ENCODE measurements at places on chromosomes 1 and 21. TPM values are rescaled to one million over a fixed set of nuclear protein-coding genes. Genes with fewer than 3 reads are reported as not detected.

DNA sequence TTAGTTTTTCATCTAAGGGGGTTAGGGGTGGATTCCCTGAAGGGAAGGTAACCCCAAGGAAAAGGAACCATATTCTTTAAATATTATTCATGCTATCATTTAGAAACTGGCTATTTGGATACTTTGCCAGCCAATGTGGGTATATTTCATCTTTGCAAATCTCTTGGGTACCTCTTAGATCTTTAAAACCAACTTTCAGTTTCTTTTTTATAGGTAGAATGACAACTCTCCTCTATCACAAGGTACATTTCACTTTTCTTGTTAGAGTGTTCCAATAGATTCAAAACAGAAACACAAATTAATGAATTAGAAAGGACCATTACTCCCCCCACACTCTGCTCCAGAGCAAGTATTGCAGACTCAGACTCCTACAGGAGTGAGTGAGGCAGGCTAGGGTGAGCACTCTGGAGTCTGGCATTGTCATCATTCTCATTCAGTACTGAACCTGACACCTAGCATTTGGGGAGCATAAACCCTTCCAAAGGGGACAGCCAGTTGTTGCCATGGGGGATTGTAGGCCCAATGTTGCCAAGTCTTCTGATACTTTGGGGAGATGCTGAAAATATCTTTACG is 43.0 kb downstream of the MACO1 start:
- DNase-seq, result no peak

DNA sequence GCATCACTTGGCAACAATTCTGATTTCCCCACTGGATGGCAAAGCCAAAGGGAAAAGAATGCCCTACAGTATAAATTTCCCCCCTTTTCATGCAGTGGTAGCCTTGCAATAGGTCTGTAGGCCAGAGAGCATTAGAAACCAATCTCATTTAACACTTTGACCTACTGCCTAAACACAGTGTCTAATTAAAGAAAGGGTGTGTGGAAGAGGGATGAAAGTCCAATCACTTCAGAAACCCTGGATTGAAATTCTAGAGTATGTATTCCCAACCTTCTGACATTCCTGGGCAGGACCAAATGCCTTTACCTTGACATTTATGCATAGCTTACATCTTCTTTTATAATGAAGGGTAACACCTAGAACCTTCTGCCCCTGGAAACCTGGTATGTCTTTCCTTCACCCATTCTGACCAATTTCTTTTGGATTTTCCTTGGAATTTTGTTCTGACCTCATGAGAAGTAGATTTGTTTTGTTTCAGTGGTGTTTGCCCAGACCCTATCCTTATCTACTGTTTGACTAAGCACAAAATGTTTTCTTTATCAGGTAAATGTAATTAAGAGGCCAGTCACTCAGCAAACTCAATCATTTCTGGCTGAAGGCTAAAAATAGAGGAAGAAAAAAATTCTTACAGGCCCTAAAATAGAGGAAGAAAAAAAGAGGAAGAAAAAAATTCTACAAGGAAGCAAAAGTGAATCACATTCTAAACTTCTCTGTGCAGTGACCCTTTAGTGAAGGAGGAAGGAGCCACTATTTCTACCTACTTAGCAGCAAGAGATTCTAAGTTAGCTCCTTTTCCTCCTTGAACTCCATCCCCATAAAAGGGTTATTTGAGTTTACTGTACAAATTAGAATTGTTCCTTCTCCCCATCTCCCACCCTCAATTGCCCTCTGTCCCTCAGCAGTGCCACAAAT is 129.5 kb upstream of the DSCAM start:
- no peak for DNase-seq

DNA sequence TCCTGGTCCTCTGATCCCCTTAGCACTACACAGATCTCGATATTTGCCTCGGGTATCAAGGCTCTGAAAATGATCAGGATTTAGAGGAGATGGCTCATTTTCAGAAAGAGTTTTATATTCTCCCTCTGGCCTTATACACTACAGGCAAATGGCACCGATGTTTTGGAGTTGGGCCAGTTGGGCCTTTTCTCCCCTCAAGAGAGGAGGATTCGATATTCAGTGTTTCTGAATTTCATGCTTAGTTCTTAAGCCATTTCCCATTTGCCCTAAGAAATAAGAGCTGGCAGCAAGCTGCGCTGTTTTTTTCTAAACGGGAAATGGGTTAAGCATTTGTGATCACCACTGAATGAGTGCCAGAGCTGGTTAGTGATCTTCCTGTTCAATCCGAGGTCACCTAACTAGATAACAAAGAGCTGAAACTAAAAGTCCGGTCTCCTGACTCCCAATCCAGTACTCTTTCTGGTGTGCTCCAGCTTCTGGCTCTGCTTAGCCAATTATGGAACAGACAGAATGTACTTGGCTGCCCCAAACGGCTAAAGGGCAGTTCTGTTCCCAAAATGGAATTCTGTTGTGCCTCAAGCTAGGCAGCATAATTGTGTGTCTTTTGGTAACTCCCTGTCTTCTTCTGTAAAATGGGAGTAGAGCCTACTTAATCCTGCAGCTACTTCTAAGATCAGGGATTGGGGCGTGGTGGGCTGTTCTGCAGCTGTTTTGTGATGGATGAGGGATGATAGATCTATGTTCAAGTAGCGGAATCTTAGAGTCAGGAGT is 1.2 kb upstream of the CPT2 start:
- no peak for DNase-seq

GRCh38 chr1:60573726-60574409 is 500.3 kb upstream of the C1orf87 start:
- DNase-seq, result no peak

RIPPLY3 gene
- 0.16 TPM for polyA plus RNA-seq

FAM72A gene
- polyA plus RNA-seq, result 6.3 TPM

MATN1 gene
- 0.27 TPM for polyA plus RNA-seq

DNA sequence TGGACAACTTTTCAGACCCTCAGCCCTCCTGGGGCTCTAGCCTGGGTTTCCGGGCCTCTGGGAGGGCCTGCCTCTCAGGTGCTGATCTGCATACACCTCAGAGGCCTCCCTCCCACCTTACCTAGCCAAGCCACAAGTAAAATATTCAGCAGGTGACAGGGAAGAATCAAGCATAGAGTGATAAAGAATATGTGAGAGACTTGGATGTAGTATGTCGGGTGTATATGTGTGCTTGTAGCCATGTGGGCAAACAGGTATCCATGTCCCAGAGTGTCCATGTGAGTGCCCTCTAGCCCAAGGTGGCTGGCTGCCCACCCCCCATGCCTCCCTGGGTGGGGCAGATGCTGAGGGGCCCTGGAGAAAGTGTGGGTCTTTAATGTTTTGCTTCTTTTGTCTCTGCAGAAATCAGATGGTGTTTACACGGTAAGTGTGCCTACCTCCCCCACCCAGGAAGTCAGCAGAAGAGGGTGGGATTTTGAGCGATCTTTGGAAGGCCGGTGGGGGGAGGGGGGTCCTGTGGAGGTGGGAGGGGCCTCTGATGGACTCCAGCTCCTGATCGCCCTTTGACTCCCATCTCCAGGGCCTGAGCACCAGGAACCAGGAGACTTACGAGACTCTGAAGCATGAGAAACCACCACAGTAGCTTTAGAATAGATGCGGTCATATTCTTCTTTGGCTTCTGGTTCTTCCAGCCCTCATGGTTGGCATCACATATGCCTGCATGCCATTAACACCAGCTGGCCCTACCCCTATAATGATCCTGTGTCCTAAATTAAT is 3.4 kb downstream of the FCER1G start:
- DNase-seq, result no peak

DNA sequence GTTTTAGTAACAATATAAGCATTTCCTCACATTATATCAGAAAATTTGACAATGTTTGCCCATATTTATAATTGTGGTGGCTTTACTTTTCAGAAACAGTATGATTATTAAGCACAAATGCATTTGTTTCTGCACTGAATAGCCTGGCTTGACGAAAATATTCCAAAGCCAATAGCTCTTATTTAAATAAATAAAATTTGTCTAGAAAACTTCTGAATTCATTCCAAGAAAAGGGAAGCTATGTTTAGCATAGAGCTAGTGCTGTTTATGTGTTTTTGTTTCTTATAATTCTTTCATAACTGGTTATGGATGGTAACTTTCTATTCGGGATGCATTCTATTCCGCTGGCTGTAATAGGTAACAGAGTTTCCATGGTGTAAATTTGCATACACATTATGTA is 268.6 kb downstream of the PTBP2 start:
- DNase-seq, result no peak

- no peak for DNase-seq
These were observed 17.0 kb downstream of the TTC39A start for GRCh38 chr1:51313268-51313852.

GRCh38 chr1:156435545-156436140 is 64.9 kb downstream of the MEF2D start:
- no peak for DNase-seq

DNA sequence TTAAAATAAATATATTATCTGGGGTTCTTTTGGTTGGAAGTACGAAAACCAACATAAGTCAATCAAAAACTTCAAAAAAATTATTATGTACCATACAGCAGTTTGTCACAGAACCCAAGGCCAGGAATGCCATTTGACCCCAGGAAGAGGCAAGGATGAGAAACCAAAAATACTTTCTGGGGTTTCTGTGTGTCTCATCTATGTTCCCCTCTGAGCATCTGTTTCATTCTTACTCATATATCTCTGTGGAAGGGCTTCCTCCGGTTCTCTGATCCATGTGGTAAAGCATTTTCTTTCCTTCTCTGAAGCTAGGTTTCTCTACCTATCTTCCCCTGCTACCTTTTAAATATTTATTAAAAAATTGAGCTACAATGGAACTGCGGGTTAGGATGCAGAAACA is 9.8 kb upstream of the FCRL1 start:
- DNase-seq, result no peak

DNA sequence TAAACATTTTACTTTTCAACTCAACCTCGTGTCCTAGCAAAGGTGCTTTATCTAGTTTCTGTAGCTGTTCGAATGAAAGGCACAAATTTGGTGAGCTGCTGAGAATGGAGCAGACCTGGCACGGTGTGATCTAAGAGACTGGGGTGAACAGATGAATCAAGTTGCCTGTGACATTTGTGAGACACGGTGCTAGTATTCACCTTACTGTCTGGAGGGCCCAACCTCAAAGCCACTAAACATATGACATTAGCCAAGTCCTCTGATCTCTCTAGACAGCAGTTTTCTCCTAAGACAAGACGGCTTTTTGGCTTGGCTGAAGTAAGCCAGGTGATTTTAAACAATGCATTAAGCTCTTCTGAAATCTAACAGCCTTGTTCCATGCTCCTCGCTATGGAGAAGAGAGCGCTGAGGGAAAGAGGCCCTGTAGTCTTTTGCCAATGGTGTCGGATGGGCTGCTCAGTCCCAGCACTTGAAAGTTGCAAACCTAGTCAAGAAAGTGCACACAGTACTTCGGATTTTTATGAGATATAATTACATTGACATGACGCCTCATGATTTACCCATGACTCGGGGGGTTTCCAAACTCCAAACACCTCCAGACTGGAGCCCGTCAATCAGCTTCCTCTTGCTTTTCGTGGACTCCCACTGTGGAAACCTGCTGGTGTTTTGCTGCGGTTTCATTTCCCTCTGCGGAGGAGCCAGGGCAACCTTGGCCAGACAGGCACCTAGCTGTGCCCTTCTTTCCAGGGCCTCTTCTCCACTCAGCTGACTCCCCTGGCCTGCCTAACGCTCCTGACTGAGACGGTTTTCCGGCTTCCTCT is 794 bp upstream of the TOR3A start:
- DNase-seq, result peak; percentile 70

SPATA46 gene
- polyA plus RNA-seq, result not detected

- no peak for DNase-seq
These were observed 2.3 kb downstream of the TRAF5 start for GRCh38 chr1:211328866-211329475.

COL8A2 gene
- 6.7 TPM for polyA plus RNA-seq

HNRNPCL4 gene
- 0.07 TPM for polyA plus RNA-seq

DNA sequence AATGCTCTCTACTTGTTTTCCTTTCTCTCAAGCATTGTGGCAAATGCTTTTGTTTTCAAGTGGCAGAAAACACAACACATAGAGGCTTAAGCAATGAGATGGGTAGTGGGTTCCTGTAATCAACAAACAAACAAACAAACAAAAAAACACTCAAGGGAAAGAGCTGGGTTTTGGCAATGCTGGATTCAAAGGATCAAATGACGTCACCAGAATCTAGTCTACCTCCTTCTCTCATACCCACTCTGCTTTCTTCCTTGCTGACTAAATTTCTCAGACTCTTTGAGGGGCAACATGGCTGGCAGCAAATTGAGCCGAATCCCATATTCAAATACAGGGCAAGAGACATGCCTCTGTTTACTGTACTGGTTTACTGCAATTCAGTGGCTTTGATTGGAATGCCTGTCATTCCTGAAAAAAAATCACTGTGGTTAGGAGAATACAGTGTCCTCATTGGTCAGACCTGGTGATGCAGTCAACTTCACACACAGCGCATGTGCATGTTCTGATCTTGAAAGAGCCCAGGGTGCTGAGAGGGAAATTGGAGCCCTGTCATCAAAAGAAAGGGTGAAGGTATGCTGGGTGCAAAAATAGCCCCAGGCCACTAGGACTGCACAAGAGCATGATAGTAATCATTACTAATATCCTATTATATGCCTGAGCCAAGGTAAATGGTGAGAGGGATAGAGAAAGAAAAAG is 356.2 kb downstream of the KCTD3 start:
- no peak for DNase-seq

GRCh38 chr1:234208351-234208750 is 164.9 kb upstream of the COA6 start:
- no peak for DNase-seq

DNA sequence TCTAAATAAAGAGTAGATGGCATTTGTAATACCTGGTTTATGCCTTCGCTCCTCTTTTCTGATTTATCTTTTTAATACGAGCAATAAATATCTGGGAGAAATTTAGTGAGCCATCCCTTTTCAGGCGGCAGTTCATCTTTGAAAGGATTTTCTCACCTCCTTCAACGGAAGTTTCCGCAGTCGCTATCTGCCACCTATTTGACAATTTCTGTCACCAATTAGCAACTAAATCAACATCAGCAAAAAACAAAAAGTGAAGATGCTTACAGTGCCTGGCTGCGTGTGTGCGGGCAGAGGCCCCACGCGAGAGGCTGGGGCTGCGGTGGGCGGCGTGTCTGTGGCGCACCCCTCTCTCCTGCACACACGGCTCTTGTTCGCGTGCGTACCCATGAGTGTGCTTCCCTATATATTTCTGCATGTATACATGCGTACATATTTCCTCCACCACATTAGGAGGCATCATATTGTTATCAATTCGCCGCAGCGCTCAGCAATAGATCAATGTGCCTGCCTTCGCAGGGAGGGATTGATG is 117.3 kb upstream of the BARHL2 start:
- DNase-seq, result no peak

GRCh38 chr1:243495442-243496186 is 239.8 kb downstream of the SDCCAG8 start:
- no peak for DNase-seq

DNA sequence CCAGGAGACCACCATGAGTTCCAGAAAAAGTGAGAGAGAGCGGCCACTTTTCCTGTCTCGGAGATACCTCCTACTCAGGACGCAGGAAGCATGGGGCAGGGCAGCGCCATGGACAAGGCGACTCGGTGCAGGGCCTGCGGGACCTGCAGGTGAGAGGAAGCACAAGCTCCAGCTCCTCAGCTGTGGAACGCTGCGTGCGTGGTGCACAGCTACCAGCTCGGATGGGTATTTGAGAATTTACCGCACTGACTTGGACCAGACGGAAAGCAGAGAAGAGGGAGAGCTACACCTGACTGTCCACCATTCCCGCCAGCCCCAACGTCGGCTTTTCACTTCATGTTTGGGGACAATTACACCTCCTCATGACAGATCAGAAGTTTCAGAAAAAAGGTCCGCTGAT is 8.2 kb upstream of the CDK11A start:
- DNase-seq, result no peak
